ENCODE measurements at places on chromosomes 7 and 10. TPM values are rescaled to one million over a fixed set of nuclear protein-coding genes. Genes with fewer than 3 reads are reported as not detected.

OGDHL gene
- polyA plus RNA-seq: 0.19 TPM

PAX4 gene
- not detected for polyA plus RNA-seq

IDI1 gene
- 37.6 TPM for polyA plus RNA-seq

C10orf88 gene
- 7.5 TPM for polyA plus RNA-seq

TRIM73 gene
- polyA plus RNA-seq: 0.15 TPM

PRSS37 gene
- polyA plus RNA-seq: not detected

GARIN1A gene
- polyA plus RNA-seq: 0.47 TPM

TMEM209 gene
- 12.9 TPM for polyA plus RNA-seq

FAM24B gene
- polyA plus RNA-seq: 4.0 TPM

FOXI2 gene
- not detected for polyA plus RNA-seq

FGFBP3 gene
- 0.17 TPM for polyA plus RNA-seq

ARHGAP21 gene
- 93.1 TPM for polyA plus RNA-seq

TBXAS1 gene
- polyA plus RNA-seq: 53.2 TPM

KCNH2 gene
- polyA plus RNA-seq: 2.0 TPM

LIPJ gene
- polyA plus RNA-seq: not detected

PRKCQ gene
- polyA plus RNA-seq: 0.10 TPM

ADAM8 gene
- 0.25 TPM for polyA plus RNA-seq

AMPH gene
- polyA plus RNA-seq: 17.3 TPM

FAM237B gene
- not detected for polyA plus RNA-seq

LEP gene
- polyA plus RNA-seq: not detected

PIK3AP1 gene
- 0.16 TPM for polyA plus RNA-seq

CCDC172 gene
- not detected for polyA plus RNA-seq

NKX1-2 gene
- not detected for polyA plus RNA-seq

SUN3 gene
- not detected for polyA plus RNA-seq

CPED1 gene
- 47.6 TPM for polyA plus RNA-seq

GPR37 gene
- 11.2 TPM for polyA plus RNA-seq

NUDT5 gene
- polyA plus RNA-seq: 121 TPM

HMX3 gene
- not detected for polyA plus RNA-seq

PRSS1 gene
- polyA plus RNA-seq: not detected

ZKSCAN1 gene
- 36.8 TPM for polyA plus RNA-seq

TMEM225B gene
- 0.72 TPM for polyA plus RNA-seq

ERVW-1 gene
- polyA plus RNA-seq: not detected

CALHM1 gene
- not detected for polyA plus RNA-seq

R3HCC1L gene
- polyA plus RNA-seq: 14.4 TPM
